Activated CD4-positive, alpha-beta T cell treated with anti-CD3 and anti-CD28 coated beads, Interleukin-2, amount 50 U/mL, for 1 hour (primary cell): ENCODE measurements at places on chromosomes 6 and 20.
A peak's percentile ranks its signal among the peaks of the same experiment; 100 is the strongest.

DNA sequence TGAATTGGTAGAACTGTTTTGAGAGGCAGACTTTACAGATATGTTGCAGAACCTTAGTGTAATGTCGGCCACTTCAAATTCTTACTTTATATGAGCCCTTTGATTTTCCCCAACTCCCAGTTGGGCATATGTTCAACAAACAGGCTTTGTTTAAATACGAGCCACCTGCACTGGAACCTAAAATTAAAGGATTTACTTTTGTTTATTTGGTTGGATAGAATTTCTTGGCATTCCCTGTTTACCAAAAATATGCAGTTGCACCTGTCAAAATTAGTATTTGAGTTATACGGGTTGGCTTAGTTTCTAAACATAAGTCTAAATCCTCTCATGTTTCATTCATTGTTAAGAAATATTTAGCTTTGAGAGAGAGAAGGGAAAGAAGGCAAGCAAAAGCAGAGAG is 2.4 kb upstream of the GLYATL3 start:
- DNase-seq: no peak

GRCh38 chr20:13723011-13723410 is 61.7 kb downstream of the ESF1 start:
- DNase-seq: no peak

DNA sequence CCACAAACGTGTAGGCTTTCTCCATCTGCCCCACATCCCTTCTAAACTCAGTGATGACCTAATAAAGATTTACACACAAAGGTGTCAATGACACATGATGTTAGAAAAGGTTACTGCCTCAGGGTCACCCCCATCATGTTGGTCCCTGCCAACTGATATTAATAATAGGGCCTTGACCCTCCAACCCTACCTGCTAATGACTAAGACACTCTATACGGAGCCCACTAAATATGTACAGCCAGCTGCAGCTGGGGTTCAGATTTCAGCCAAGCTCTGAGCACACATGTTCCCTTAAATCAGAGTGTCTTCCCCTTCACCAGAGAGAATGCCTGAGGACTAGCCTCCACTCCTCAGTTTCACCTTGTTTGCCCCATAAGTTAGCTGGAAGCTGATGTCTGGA is 67.4 kb upstream of the SNRPB2 start:
- no peak for DNase-seq

GRCh38 chr6:83518816-83519480 is 6.6 kb downstream of the PRSS35 start:
- DNase-seq: no peak

DNA sequence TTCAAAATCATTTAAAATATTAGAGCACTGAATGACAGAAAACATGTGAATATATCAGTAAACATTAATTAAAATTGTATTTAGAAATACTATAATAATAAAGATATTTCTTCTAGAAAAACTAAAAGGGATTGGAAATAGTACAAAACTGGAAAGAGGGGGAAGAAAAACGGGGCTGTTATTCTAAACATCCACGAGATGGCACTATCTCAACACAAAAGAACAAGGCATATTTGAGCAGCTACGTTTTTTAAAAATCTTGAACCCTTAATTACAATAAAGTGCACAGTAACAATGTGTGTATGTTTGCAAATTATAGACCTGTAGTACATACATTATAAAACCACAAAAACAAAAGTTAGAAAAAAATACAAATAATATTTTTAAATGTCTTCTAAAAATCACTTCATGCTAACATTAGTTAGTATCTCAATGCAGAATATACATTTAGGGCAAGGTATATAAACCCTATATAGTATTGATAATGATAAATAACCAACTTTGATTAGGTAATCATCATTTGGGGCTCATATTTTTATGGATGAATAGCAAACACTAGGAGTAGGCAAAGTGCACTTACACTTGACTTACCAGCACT is 42.5 kb upstream of the PNISR start:
- DNase-seq: no peak

- no peak for DNase-seq
Measured at GRCh38 chr20:22512911-22513489, 71.4 kb downstream of the FOXA2 start.

- no peak for DNase-seq
Measured at GRCh38 chr6:2019051-2019450, 226.4 kb downstream of the GMDS start.

DNA sequence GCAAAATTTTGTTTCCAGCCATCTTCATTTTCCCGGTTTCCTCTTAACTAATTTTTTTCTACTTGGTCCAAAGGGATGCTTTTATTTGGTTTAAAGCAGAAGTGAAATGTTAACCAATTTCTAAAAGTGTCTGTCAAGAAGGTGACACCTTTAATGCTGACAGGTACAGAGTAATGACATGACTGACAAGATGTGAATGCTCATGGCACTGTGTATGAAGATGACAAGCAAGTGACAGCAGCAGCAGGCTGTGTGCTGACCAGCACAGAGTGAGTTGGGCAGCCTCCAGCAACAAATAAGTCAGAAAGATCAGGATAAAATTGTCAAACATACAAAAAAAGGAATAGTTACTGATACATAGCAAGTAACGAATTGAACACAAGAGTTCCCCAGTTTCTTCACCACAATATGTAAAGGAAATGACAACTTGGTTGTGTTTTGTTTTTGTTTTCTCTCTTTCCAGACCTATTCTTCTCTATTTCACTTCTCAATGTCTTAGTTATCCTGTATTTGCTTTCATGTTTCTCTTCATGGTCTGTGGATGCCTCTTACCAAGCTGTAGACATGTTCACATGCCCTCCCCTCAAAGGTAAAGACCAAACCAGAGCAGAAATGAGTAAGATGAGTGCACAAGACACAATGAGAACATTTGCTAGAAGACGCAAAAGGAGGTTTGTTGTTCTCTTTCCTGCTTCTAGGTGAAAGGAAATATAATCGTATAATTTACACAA is 174.9 kb downstream of the FRK start:
- no peak for DNase-seq

GRCh38 chr6:89438248-89438647 is 5.3 kb downstream of the ANKRD6 start:
- no peak for DNase-seq

DNA sequence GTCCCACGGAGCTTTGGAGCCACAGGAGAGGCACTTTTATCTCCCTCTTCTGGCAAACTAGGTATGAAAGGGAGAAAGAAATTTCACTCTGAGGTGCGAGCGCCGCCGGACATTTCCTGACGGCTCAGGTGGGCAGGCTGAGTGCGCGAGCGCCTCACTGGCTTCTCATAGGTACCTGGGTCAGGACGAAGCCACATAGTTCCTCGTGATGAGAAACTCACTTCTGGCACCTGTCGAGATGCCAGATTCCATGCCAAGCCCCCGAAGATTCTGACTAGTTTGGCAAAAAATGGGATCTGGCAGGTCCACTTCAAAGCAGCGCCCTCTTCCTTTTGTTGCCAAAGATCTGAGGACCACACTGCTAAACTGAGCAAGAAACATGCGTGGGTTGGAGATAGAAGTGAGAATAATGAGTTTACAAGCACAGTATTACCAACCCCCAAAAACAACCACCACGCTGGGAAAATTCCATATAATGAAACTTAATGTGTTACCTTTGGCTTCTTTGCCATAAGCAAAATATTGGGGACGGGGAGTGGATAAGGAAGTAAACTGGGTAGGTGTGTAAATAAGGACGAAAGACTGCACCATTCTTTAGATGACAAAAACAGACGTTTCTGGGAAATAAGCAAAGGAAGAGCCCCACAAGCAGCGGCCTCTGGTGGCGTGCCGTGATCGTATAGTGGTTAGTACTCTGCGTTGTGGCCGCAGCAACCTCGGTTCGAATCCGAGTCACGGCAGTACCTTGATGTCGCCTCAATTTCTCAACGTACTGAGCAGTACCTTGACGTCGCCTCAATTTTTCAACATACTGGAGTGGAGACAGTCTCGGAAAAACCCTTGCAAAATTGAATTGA is 89.8 kb upstream of the PRSS16 start:
- DNase-seq: peak; percentile 87

DNA sequence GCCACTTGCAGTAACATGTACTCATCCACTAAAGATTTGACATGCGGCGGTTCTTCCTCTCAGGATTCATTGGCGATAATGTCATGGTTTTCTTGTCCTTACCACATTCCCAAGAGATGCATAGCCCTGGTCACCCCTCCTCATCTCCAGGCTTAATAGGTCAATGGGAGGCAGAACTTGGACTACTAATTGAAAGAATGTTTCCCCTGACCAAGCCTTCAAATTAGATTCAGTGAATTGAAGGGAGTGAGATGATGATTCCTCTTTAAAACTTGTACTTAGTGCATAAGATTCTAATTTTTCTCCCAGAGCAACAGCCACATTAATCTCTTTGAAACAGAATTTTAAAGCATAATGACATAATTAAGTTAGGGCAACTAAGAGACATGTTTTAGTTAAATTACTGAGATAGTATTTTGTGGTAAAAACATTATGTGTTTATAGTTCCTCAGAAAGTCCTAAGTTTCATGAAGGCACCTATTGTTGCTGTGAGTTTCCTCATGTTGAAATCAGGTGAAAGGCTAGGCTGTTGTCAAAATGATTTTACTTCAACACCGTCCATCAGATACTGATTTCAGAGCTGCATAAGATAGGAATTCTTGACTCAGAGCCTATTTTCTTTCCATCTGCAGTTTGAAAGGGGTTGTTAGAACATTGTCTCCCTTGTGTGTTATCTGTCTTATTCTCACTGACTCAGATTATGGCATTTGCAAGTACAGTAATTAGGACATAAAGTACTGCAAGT is 48.5 kb downstream of the STK4 start:
- DNase-seq: no peak

DNA sequence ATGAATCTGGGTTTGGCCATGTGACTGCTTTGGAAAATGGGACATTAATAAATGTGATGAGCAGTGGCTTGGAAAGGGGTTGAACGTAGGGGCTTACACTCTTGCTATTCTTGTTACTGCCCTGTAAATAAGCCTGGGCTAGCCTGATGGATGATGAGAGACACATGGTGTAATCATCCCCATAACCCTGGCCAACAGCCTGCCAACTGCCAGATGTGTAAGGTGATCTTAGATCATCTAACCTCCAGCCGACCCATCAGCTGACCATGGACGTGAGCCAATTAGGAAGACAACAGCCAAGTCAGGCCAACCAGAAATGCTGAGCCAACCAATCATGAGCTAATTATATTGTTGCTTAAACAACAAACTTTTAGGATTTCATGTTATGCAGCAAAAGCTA is 25.2 kb downstream of the FBXO30 start:
- DNase-seq: no peak

DNA sequence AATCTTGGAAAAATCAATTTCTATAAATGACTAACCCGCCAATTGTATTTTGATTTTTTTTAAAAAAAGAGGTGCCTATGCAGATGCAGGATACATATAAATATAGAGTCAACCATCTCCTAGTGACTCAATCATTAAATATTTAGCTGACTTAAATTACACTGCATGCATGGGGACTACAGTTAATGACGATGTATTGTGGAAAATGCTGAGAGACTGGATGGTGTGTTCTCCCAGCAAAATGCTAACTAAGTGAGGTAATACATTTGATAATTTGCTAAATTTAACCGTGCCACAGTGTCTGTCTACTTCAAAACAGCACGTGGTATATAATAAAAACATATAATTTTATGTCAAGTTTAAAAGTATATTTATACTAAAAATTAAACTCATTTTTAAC is 341.6 kb downstream of the PRKN start:
- DNase-seq: no peak

GRCh38 chr6:116513224-116513875 is 1.9 kb downstream of the CALHM5 start:
- no peak for DNase-seq

- no peak for DNase-seq
Measured at GRCh38 chr20:10924644-10925201, 250.9 kb upstream of the JAG1 start.
